ENCODE measurements at places on chromosomes 13 and 19.

DNA sequence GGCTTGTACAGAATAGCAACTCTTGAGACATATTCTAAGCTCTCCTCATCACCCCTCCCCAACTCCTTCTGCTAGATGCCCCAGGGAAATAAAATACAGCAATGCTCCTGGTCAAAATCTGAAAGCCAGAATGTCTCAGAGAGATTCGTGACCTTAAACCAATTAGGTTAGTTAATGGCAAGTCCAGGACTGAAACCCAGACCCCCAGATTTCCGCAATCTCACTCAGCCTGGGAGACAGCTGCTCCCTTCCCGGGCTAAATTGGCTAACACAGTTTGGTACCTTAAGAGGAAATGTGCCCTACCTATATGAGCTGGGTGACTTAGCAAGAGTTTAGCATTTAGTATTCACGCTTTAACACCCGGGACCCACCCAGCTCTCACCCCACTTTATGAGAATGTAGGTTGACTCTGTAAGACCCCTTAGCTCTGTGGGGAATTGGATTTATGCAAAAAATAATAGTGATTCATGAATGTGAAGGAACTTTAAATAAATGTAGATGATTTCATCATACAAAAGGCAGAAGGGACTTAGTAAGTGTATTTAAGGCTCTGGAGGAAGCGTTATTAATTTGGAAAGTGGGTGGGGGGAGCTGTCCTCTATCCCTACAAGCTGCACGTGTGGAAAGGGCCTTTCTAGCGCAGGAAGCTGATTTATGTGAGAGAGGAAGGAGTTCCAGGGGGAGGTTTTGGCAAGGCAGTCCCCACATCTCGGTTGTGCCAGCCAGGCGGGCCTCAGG, 1.1 kb downstream of the DLEU7 start:
- DNase-seq, result no peak

DNA sequence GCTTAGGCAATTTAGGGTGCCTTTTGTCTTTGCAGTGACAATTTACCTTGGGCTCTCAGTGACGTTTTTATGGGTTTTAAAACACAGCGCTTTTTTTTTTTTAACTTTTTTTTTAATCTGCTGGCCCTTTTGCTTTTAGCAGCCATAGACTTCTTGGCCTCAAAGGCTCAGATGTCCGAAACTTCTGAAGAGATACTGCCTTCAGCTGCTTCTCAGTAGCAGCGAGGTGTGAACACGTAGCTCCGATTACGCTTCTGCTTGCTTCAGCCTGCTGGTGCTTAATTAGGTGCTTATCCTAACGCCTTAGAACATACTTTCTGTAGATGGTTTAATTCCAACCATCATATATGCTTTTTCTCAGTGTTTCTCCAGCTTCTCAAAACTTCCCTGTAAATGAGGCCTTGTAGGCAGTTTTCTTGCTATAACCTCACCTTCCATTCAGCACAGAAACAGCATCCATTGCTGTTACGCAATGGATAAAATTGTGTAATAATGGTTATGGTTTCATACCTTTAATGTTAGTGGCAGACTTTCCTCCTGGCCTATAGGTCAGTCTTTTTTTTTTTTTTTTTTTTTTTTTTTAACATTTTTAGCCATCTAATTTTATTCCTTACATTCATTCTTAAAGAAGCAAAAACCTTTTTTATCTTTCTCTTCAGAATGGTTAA, 723.9 kb downstream of the GPC5 start:
- DNase-seq, result no peak

DNA sequence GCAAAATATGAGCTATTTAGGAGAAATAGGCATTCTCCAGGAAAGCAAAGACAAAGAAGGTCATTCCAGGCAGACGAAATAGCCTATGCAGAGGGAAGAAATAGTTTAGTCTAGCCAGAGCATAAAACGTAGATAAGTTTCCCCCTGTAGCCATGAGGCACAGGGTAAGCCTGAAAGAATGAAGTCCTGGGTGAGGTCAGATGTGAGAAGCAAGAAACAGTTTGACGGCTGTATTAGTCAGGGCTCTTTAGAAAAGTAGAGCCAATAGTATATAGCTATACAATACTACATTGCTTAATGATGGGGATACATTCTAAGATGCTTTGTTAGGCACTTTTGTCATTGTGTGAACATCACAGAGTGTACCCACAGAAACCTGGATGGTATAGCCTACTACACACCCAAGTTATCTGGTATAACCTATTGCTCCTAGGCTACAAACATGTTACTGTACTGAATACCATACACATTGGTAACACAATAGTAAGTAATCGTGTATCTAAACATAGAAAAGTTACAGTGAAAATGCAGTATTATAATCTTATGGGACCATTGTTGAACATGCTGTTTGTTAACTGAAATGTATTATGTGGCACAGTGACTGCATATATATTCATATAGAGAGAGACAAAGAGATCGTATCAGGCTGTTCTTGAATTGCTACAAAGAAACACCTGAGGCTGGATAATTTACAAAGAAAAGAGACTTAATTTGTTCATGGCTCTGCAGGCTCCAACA, 59.3 kb upstream of the WDFY2 start:
- DNase-seq, result no peak

DNA sequence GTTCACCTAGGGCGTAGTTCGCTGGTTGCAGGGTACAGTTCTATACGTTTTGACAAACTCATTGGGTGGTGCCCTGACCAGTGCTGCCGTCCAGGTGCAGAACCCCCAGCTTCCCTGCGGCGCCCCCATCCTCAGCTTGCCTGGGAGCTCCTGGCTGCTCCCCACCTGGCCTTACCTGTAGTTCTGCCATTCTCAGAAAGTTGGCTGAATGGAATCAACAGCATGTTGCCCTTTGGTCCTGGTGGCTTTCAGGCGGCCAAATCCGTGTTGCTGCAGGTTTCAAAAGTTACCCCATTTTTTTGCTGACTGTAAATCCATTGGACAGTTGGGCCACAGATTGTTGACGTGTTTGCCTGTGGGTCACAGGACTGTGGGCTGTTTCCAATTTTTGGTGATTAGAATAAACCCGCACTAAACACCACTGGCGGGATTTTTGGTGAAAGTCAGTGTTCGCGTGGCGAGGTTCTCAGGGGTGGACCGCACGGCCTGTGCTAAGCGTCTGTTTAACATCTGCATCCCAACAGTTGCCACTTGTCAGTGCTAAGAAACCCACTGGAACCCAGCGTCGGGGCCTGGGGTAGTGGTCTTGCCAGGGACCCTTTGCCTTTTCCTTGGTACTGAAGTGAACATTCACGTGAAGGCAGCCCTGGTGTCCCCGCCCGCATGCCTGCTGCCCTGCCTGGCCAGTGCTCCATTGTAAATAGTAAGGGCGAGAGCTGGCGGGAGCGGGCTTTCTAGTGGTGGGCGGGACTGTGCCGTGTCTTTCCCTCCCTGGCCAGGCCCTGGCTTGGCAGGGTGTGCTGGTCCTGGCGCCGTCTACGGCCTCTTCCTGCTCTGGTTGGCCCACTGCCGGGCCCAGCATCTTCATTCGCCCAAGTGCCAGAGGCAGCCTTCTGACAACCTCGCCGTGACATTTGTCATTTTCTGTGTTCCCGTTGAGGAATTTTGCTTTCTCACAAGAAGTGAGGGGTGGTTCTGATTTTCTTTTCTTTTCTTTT, 3.3 kb downstream of the DOT1L start:
- no peak for DNase-seq

DNA sequence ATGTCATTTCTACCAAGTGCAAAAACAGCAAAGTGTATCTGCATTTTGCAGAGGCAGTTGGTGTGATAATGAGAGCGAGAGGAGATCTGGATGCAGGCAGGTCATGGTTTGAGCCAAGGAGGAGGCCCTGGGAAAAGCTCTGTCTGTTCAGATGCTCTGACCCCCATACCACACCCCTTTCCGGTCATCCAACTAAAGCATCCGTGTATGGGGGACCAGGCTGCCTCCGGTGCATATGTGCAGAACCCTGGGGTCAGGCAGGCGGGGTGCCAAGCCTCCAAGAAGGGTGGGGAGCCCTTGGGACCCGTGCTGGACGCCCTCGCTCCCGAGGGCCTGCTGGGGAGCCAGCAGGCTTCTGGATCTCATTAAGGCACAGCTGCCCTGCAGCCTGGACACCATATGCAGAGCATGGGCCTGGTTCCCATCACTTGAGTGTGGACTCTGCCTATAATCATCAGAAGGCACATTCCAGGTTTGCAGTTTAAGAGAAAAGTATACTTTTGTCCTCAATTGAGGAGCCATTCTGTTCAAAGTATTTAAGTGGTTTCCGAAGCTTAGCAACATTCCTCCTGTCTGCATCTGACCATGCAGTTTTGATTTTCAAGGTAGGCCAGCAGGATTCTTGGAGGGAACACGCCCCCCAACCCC, 56.1 kb downstream of the ALOX5AP start:
- DNase-seq, result no peak

DNA sequence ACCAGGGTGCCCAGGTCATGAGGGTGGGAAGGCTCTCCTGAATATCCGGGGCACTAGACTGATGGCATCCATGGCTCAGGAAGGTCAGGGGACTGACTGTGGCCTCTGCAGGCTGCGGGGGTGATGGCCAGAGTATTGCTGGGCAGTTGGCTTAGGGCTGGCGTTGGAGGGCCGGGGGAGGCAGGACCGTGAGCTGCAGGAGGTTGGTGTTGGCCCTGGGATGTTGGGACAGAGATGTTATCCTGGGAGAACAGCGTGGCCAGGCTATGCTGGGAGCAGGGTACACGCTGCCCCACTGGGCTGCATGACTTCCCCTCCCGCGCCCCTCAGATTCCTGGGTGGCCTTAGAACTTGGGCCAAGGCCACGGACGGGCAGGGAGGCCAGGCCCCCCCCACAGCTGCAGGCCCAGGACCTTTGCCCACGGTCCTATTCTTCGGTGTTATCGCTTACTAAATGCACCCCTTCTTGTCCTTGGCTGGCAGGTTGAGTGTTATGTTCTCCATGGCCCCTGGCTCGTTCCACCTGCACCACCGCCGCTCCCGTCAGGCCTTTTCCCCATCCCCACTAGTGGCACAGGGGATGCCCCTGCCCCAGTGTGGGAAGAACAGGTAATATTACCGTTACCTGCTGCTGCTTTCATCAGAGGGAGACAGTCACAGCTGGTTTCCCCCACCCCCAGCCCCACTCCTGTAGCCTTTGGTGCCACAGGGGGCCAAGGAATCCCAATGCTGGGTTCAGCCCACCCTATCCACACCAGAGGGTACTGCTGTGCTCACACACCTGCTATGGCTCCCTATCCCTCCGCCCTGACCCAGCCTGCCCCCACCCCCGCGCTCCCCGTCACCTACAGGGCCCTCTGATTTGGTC, 3.2 kb upstream of the ISYNA1 start:
- no peak for DNase-seq

GRCh38 chr13:96681766-96682165, 312.5 kb downstream of the OXGR1 start:
- no peak for DNase-seq

GRCh38 chr19:7652061-7652641, 15.2 kb downstream of the STXBP2 start:
- DNase-seq, result peak; percentile 76

DNA sequence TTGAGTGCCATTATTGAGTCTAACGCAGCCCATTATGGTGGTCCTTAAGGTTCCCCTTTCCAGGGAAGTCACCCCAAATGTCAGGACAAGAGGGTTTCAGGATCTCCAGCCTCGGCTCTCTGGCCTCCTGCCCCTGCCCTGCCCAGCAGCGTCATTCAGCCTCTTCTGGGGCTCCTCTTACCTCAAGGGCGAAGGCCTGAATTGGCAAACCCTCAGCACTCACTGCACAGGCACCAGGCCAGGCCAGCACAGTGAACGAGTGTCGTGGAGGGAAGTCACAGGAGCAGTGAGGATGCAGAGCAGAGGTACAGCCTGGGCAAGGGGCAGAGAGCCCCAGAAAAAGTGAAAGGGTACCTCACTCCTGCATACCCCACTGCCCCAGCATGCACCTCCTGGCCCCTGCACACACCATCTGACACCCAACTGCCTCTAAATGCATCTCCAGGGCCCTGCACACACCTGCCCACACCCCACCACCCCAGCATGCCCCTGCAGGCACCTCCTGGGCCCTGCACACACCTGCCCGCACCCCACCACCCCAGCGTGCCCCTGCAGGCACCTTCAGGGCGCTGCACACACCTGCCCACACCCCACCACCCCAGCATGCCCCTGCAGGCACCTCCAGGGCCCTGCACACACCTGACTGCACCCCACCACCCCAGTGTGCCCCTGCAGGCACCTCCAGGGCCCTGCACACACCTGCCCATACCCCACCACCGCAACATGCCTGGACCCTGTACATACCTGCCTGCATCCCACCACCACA, 19.8 kb downstream of the SLC25A42 start:
- DNase-seq, result no peak

DNA sequence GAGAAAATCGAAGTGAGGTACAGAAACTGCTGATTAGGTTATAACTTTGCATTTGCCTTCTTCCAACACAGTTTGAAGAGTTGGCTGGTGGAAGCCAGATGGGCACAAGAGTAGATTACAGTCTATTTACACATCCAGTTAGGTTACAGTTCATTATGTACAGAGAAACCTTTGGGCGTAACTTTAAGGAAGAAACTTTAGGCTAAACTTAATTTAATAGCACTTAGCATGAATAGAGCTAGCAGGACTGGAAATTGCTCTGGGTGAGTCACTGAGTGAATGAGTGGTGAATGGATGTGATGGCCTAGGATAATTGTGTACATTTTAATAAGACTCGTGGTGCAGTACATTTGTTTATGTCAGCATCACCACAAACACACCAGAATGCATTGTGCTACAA, 62.9 kb upstream of the KLHL1 start:
- no peak for DNase-seq

DNA sequence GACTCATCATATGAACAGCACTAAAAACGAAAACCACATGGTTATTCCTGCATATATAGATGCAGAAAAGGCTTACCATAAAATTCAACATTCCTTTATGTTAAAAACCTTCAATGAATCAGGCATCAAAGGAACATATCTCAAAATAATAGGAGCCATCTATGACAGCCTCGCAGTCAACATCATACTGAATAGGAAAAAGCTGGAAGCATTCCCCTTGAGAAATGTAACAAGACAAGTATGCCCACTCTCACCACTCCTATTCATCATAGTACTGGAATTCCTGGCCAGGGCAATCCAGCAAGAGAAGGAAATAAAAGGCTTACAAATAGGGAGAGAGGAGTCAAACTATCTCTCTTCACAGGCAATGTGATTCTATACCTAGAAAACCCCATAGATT, 179.6 kb upstream of the HTR2A start:
- no peak for DNase-seq

DNA sequence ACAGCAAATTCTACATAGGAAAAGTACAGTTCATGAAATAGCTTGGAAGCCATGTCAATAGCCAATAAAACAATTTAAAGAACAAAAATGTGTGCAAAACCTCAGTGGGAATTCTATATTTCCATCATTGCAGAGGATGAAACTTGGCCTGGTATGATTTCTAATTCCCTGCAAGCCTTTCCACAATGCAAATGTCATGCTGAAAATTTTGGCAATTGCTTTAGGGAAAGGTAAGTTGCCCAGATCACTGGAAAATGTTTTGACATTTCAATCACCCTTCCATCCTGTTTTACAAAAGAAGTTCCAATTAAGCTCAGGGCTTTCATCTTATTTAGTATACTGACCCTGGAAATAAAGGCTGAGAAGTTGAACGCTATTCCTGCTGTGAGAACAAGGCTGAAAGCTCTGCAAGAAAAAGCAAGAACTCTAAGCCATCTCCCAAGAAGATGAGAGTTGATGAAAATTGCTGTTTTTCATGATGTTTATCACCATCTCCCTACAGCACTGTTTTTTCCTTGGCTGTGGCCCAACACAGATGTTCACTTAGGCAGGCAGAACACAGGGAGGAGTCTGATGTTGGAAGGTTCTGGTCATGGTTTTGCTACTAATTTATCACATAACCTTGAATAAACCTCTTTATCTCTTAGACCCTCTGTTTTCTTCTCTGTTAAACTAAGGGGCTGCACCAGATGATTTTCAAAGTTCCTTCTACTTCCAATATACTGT, 263.7 kb downstream of the KCTD12 start:
- DNase-seq, result no peak

- no peak for DNase-seq
Observed at GRCh38 chr19:49570997-49571676, 9.2 kb downstream of the NOSIP start.
